CD4-positive, CD25-positive, alpha-beta regulatory T cell (primary cell): ENCODE measurements at places on chromosomes 2 and 18.

GRCh38 chr2:45585267-45585861, 25.7 kb downstream of the SRBD1 start:
- peak; percentile 25 for DNase-seq

- DNase-seq: no peak
Measured at GRCh38 chr2:199777916-199778315, 73.1 kb downstream of the FTCDNL1 start.

GRCh38 chr18:63090334-63090733, 229.2 kb downstream of the BCL2 start:
- no peak for DNase-seq

DNA sequence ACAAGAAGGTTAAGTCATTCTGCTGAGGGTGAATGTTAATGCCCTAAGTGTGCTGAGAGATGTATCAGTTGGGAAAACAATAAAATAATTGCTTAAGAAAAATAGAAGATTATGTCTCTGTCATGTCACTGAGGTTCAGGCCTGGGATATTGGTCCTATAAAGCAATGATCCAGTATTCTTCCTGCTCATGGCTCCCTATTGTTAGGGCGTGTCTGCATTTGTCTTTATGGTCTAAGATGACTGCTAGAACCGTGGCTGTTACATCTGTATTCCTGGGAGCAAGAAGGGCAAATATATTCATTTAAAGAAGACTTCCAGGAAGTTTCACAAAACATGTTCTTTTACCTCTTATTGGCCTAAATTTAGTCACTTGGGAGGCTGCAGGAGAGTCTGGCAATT, 125.0 kb downstream of the KCNE4 start:
- DNase-seq: no peak

DNA sequence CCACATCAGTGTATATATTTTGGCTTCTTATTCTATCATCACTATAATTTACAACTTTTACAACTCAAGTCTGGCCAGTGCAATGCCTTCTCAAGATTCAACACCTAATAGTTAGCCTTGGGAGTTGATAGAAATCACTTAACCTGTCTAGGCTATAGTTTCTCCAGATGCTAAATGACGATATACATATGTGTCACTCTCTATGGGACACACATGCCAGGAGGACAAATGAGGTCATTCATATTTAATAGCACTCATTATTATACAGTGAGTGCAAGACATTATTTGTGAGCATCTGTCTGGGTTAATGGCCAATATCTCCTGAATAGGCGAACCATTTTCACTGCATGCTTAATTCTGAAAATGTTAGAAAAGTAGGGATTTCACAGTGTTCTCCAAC, 89.8 kb downstream of the ALK start:
- DNase-seq: no peak

DNA sequence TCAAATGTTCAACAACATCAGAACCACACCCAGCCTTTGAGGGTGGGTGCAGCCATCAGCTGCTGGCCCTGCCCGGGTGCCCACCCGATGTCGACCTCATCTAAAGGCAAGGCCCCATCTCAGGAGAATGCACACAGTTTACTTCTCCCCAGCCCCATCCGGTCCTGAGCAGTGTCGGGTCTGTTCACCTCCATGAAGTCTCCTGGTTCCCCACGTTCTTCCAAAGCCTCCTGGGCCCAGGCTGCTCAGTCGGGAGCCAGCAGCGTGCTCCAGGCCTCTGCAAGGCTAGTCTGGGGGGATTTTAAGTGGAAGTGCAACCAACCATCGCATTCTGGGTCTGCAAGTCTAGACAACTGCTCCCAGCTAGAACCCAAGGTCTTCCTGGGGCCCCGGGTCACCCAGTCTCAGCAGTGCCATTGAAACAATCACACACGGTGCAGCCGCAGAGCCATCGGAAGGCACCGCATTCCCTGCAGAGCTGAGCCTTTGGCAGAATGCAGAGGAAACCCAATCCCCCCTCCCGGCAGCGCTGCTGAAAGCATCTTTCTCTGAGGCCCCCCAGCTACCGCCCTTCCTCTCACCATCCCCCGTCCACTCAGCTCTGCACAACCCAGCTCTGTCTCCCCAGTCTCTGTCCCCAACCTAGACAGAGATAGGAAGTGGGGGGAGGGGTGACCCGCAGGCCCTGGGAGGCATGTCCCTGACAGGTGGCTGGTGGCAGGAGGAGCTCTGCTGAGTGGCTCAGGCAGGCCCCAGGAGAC, 8.5 kb downstream of the ESPNL start:
- no peak for DNase-seq

GRCh38 chr2:16625201-16625729, 40.4 kb downstream of the CYRIA start:
- no peak for DNase-seq

GRCh38 chr2:242027676-242028450, 158.3 kb downstream of the RTP5 start:
- DNase-seq: no peak

- DNase-seq: no peak
Measured at GRCh38 chr2:100982431-100982861, 19.6 kb upstream of the RPL31 start.

DNA sequence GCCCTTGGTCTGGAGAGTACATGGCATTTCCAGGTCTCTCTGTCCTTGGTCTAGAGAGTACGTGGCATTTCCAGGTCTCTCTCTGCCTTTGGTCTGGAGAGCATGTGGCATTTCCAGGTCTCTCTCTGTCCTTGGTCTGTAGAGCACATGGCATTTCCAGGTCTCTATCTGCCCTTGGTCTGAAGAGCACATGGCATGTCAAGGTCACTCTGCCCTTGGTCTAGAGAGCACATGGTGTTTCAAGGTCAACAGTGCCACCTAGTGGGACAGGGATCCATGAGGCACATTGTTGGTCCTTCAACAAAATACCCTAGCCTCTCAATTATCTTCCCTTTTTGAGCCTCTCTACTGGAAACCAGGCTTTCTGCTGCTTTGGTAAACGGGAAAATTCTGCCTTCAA, 250.2 kb downstream of the OTX1 start:
- peak; percentile 2 for DNase-seq

DNA sequence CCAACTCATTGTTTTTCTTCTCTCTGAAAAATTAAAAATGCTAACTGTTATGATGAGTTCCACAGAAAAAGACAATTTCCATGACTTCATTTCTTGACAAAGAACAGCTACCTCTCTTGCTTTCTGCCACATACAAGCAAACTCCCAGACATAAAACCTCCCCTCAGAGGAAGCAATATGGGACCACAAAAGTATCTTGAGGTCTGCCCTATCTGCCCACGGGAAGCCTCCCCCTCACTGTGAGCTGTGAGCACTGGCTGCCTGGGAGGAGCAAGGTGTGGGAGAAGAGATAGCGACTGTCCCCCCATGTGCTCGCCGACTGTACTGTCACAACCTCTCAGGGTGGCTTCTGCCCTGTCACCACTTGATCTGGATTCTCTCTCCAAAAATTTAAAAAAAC, 69.7 kb upstream of the NRP2 start:
- DNase-seq: no peak
